G401 (cell line): ENCODE measurements at places on chromosomes 11 and 22. TPM values are rescaled to one million over a fixed set of nuclear protein-coding genes. Genes with fewer than 3 reads are reported as not detected.

Gene OR6M1
- not detected in 2 replicates for total RNA-seq

Gene DTX4
- 0.55 and 3.7 TPM in 2 replicates for total RNA-seq

Gene NRIP3
- total RNA-seq, result 1.1 and 2.5 TPM in 2 replicates

Gene NRXN2
- 16.7 and 24.1 TPM in 2 replicates for total RNA-seq

Gene TMEM109
- total RNA-seq, result 13.5 and 13.7 TPM in 2 replicates

Gene CPT1A
- 1.2 and 1.9 TPM in 2 replicates for total RNA-seq

Gene CTSW
- total RNA-seq, result not detected in 2 replicates

Gene RNF121
- 33.9 and 47.2 TPM in 2 replicates for total RNA-seq
